ENCODE measurements at places on chromosomes 4 and X.
A peak's percentile ranks its signal among the peaks of the same experiment; 100 is the strongest.

GRCh38 chr4:121256887-121257466 lies 92.9 kb upstream of the TNIP3 start:
- no peak for DNase-seq

GRCh38 chr4:39657465-39657864 lies 18.8 kb upstream of the SMIM14 start:
- no peak for DNase-seq

- DNase-seq: no peak
Measured at GRCh38 chr4:48068182-48068581, 51.6 kb downstream of the NIPAL1 start.

GRCh38 chr4:2839060-2839459 lies 4.6 kb upstream of the ADD1 start:
- DNase-seq: no peak

- no peak for DNase-seq
Measured at GRCh38 chrX:150094996-150095395, 156.7 kb upstream of the EOLA2 start.

DNA sequence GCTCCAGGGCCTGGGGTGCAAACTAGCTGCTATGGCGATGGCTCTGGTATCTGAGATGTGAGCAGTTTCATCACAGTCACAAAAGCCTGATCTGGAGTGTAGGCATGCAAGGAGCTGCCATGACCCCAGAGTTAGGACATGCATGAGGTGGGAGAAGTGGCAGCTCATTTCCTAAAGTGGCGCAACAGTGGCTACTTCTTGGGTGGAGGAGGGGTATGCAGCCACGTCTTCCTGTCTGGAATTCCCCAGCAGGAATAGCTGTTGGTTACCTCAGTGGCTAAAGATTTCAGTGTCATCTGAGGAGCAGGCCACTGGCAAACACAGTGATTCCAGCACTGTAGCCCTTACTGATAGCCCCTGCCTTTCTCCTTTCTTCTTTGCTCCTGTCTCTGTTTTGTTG lies 1382.5 kb downstream of the C4orf33 start:
- no peak for DNase-seq

DNA sequence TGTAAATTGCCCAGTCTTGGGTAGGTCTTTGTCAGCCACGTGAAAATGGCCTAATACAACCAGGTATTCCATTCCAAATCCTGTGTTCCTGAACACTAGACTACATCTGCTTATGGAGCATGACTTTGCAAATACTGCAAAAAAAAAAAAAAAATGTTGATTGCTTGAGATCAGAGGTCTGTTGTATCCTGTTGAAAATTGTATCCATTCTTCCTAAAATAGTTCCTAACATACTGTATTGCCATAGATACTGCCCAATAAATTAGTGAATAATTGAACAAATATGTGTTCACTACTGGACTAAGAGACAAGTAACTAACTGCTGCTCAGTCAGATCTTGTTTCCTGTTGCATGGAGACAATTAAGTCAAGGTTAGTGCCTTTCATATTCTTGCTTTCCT lies 164.3 kb upstream of the PABPC4L start:
- no peak for DNase-seq

DNA sequence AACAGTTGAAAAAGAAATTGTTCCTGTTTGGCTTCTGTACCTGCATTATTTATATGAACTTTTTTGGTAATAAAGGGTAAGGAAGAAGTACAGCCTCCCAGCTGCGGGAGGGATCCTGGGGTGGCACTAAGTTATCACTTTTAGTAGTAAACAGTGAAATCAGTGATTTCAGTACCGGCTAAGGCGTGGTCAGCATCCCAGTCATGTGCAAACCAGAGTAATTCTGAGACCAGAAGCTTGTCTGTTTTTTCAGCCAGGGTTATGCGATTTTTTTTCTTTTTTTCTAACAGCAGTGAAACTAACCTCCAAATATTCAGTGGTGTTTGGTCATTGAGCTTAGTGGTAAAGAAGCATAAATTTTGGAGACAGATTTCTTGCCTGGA lies 3.3 kb downstream of the EGF start:
- DNase-seq: no peak

- DNase-seq: no peak
Measured at GRCh38 chr4:120821029-120821428, 101.5 kb downstream of the PRDM5 start.

DNA sequence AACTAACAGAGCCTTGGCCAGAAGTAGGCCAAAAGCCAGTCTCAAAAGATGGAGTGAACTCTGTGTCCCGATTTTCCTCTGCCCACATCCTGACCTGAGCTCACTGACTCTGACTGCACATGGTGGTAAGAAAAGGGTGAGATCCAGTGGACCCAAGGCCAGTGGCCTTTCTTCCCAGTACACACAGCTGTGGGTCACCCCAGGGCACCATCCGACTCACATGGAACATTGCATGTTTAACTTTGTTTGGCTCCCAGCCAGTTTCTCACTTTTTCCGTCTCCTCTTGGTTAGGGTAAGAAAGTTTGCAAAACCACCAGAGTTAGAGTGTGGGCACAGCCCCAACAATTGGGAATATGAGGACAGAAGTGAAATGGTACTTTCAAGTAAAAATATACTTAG lies 69.8 kb downstream of the GAB1 start:
- DNase-seq: peak; percentile 73

- DNase-seq: no peak
Measured at GRCh38 chrX:35458142-35458541, 340.0 kb upstream of the MAGEB16 start.

DNA sequence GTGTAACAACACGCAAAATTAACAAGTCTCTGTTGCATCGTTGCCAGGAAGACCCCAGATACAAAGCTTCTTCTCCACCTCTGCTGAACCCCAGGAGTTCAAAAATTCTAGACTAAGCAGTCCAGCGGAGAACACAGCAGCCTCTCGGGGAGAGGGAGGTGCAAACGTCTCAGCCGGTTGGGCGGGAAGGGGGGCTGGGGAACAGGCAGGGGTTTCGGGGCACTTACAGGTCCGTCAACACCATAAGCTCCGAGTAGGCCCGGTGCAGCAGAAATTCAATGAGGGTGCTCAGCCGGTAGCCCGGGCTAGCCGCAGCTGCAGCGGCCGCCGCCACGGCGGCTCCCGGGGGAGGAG lies 394 bp downstream of the MED14 start:
- no peak for DNase-seq

GRCh38 chrX:72100824-72101351 lies 30.8 kb downstream of the RTL5 start:
- DNase-seq: no peak

- DNase-seq: no peak
Measured at GRCh38 chrX:72299891-72300630, 5.7 kb downstream of the CITED1 start.

GRCh38 chrX:10741003-10741402 lies 120.6 kb upstream of the MID1 start:
- no peak for DNase-seq

GRCh38 chrX:36431819-36432218 lies 512.3 kb downstream of the CFAP47 start:
- no peak for DNase-seq

DNA sequence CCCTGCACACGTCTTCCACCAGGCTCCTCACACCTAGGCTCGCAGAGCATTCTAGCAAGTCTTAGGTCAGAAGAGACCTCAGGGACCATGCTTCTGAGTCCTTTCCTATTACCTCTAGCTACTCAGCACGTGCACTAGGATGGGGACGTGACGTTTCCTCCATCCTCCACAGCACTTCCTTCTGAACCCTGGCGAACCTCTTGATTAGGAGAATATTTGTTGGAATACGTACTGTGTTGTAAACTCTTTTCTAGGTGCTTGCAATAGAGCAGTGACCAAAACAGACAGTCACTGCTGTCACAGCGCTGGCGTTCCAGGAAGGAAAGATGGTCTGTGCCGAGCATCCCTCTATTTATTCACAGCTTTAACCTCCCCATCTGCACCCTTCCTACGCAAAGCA lies 12.9 kb upstream of the TENM3 start:
- no peak for DNase-seq

GRCh38 chrX:136541294-136541693 lies 9.3 kb downstream of the VGLL1 start:
- DNase-seq: no peak

GRCh38 chrX:70554523-70554922 lies 109.9 kb downstream of the DLG3 start:
- no peak for DNase-seq

GRCh38 chr4:87632469-87632868 lies 17.6 kb upstream of the DMP1 start:
- no peak for DNase-seq

DNA sequence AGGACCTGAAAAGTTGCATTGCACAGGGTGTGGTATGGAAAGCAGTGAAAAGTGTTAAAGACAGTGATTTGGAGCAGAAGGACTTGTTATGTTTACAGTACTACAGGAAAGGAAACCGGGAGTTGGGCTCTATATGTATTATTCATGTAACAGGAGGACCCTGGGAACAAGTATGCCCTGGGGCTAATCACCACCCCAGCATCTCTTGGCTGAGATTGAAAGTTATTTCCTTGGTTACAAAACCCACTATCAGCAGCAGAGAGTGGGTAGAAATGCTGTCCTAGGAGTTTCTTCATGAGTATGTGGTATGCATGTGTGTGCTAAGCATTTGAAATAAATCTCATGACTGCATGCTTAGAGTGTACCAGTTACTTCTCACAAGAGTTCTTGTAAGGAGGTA lies 46.9 kb downstream of the STK32B start:
- no peak for DNase-seq

- DNase-seq: no peak
Measured at GRCh38 chrX:138945219-138945618, 233.7 kb upstream of the FGF13 start.

- no peak for DNase-seq
Measured at GRCh38 chr4:151472711-151473110, 63.7 kb downstream of the FHIP1A start.

DNA sequence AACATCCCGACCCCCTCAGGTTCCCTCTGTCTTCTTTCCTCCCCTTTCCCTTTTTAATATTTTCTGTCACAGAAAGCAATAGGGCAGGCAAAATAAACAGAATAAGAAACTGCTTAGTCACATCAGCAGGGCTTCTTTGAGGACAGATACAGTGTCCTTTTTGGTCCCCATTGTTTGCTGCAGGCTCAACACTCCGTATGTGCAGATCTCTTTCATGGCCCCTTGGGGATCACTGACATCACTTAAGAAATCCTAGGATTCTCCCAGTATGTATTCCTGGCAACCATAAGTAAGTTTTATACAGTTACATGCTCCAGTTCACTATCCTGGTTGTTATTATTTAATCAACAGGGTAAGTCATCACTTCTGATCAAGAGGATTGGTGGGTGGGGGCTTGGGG lies 448.0 kb downstream of the NKX6-1 start:
- DNase-seq: no peak

GRCh38 chrX:45322820-45323219 lies 122.1 kb upstream of the DIPK2B start:
- no peak for DNase-seq

DNA sequence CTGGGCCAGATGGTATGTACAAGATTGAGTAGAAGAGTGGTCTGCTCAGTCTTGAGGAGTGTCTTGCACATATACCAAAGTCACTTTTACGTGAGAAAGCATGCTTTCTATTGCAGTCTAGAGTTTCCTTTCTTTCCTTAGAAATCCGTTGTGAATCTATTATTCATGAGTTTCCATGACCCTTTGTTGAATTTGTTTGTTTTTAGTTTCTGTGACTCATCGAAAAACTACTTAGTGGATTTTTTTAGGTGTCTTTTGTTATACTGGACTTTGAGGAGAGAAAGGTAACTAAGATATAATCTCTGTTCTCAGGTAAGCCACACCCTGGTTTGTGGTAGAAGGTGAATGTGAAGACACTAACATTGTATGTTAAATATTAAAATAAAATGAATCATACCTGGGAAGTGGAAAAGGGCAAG lies 23.0 kb downstream of the GALNT7 start:
- no peak for DNase-seq

GRCh38 chr4:153450544-153450917 lies 15.6 kb upstream of the TMEM131L start:
- DNase-seq: no peak

DNA sequence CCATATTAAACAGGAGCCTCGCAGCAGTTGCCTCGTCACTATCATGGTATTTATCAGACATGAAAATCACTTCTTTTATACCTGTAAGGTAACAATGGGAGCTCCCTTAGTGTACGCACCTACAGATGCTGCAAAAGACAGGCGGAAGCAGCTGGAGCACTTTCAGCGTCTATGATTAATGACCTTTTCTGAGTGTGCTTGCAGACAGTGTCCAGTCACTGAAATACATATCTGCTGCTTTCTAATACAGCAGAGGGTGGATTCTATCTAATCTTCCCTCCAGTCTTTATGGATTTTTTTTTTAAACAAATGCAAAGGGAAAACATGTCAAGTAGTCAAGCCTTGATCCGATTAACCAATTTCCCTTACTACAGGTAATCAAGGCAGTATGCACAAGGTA lies 24.1 kb downstream of the DCTD start:
- no peak for DNase-seq

DNA sequence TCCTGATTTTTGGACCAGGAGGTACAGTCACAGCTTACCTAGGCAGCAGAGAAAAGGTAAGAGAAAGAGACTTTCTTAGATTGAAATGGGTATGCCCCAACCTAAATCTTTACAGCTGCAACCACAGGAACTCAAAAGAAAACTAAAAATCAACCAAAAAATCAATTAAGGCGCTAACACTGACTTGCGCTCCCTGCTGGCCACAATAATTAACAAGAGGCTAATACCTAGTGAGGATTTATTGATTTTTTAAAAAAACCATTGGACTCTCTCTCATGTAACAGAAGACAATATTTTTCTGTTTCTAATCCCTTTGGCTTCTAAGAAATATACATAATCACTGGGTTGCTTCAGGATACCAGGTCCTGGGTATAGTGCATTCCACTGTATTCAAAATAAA lies 153.9 kb upstream of the TENM3 start:
- DNase-seq: no peak

DNA sequence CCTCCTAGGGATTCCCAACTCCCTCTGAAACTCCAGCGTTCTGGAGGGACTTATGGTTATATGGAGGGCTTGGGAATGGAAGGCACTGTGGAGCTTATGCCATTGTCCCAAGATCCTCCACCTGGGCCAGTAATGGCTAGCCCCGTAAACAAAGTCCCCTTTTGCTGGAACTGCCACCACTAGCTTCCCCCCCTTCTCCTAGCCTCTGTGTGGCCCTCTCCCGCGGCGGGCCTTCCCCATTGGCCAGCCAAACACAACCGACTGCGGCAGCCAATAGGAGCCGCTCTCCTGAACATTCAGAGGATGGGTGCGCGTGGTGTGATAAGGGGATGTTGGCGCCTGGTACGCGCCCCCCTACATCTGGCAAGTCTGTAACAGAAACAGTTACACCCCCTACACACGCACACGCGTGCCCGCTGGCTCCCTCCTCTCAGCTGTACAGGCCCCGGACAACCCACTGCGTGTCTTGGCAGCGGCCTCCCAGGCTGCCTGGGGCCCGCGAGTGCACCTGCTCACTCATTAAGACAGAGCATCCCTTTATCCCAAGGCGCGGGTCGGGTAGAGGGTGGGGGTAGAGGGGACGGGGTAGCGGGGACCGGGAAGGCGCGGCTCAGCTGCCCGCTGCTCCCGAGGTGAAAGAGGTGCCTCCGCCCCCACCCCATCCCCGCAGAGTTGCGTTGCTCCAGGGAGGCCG lies 863 bp upstream of the RAB33A start:
- DNase-seq: no peak
